ENCODE measurements at places on chromosomes 5 and 9. TPM values are rescaled to one million over a fixed set of nuclear protein-coding genes. Genes with fewer than 3 reads are reported as not detected.

SPATA31D4 gene
- polyA plus RNA-seq, result not detected

URM1 gene
- 71.1 TPM for polyA plus RNA-seq

CAMLG gene
- polyA plus RNA-seq, result 49.7 TPM

ERCC8 gene
- 6.5 TPM for polyA plus RNA-seq

PLEKHG4B gene
- polyA plus RNA-seq, result 0.01 TPM

PITX1 gene
- polyA plus RNA-seq, result 178 TPM

MVB12B gene
- 13.5 TPM for polyA plus RNA-seq

GRCh38 chr9:125106285-125106893 is 36.9 kb downstream of the SCAI start:
- no peak for DNase-seq

DNA sequence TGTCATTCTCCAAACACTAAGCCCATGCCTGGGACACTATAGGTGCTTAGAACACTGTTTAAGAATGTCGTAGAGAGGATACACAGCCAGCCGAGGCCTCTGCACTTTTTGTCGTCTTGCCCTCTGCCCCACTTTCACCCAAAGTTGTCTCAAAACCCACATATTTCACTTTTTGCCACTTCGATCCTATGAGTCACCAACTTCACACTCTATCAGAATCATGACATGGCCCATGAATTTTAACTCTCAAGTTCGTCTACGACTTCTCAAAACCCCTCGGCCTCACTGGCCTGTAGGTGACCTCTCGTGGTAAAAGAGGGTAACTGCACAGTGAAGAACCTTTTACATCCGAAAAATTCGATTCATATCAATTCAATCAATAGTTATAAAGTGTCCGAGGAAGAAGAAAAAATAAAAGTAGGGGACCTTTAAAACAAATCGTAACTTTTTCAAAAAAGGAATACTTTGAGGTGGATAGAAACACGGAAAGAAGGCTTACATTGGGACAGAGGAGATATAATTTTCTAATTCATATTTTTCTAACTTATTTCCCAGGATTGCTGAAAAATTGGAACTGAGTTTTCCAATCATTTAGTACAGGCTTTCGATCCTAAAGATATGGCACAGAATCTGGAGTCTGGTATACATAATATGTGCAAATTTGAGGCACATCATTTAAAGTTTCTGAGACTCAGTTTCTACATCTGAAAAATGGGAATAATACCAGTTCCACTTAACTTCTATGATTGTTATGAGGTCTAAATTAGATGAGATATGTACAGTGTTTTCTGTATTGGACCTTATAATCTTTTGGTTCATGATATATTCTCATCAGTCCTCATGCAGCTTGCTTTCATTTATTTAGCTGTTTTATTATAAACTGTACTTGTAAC is 122.6 kb downstream of the APBA1 start:
- no peak for DNase-seq

- peak; percentile 45 for DNase-seq
Measured at GRCh38 chr5:98905857-98906688, 22.7 kb downstream of the CHD1 start.

DNA sequence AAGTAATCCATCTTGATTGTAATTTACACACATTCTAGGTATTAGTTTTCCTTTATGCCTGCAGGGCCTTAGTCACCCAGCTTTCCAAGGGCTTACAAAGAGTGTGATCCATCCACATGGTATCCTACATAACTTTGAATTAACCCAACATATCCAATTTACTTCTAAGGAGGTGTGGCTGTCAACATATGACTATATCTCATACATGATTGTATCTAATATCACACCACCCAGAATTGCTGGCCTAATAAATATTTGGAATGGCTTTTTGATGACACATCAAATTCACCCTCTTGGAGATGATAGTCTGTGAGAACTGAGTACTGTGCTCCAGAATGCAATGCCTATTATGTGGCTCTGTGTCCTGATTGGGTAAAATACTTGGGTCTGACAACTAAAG is 363.3 kb upstream of the GRIN3A start:
- DNase-seq, result no peak

DNA sequence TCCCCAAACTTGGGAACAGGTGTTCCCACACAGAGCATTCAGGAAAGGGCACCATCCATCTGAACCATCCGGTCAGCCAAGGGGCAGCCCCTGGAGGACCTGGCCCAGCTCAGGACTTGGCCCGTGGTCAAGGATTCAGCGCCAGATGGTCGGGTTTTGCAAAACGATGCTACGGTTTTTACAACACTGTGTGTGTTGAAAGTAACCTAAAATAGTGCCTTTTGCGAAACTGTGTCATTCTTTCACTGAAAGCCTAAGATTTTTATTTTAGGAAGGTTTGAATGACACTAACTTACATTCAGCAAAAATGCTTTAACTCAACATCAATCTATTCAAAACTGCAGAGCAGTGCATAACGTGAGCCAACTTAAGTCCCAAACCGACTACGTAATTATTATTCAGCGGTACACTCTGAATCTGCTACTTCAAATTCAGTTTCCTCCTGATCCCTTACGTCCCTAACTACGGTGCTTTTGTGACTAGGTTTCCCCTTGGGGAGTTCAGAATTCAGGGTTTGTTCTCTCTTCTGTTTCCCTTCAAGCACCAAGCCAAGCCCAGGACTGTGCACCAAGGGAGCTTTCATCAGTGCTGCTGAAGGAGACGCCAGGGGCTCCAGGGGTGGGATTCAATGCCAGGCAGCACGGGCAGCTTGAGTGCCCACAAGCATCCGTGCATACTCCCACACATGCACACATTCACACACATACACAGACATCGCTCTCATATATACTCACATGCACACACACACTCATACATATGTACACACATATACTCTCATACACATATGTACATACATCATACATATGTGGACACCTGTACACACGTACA is 25.8 kb downstream of the LPCAT1 start:
- DNase-seq, result no peak

- no peak for DNase-seq
Measured at GRCh38 chr9:106218854-106219253, 524.5 kb downstream of the TMEM38B start.

GRCh38 chr5:40495237-40495635 is 184.5 kb upstream of the PTGER4 start:
- no peak for DNase-seq

DNA sequence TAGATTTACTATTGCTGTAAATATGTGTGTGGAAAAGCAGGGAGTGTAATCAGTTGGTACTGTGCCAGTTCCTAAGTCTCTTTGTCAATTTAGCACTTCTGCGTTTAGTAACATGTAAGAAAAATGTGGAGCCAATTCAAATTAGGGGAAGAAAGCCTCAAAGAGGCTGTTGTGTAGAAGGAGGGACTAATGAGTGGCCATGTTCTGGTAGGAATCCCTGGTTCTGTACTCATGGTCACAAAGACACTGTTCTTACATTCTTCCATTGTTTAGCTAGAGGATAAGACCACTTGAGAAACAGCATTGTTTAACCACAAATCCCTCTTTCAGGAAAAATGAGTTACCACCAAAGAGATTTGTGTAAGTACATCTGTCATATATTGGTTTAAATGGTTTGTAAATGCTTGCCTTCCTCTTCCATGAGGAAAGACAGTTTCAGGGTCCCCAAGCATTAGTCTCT is 14.9 kb downstream of the ARHGEF28 start:
- DNase-seq, result no peak

DNA sequence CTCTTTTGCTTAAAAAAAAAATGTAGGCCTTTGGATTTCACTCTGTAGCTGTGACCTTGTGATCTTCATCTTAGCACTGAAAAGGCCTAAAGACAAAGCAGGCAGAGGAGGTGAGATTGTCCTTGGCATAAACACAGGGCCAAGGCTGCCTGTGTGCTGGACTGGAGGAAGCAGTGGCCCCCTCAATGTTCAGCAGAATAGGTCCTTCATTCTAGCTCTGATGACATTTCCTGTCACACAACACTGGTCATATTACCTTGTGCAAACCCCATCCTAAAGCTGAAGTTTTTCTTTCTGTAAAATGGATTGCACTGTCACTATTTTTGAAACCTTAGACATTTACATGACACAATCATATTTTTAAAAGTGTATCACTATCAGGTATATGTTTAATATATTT is 147.4 kb downstream of the INSYN2B start:
- no peak for DNase-seq

GRCh38 chr5:107546719-107547118 is 124.0 kb downstream of the EFNA5 start:
- no peak for DNase-seq

All from urinary bladder (tissue), 4 donors.